Calu3 (cell line): ENCODE measurements at places on chromosomes 12 and 14. TPM values are rescaled to one million over a fixed set of nuclear protein-coding genes. Genes with fewer than 3 reads are reported as not detected.

The SERPINA9 gene
- total RNA-seq = not detected in 2 replicates

DNA sequence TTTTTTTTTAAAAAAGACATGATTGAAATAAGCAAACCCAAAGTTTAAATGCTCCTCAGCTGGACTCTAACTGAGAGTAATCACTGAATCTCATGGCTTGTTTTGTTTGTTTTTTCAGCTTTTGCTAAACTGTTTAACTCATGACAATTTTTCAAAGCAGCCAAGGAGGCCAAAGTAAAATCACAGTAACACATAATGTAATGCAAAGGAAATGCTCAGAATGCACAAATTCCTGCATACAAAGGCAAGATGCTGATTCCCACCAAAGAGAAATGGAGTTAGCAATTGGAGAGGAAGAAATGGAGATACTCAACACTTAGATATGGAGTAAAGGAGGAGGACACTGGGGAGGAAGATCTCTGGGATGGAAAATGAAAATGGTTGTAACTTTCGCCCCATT lies 126.2 kb upstream of the SOX5 start:
- no peaks in the 10 kb centered on the region for H3K4me1 ChIP-seq
- no peak overlapping the region for H3K27ac ChIP-seq
- no peaks in the 10 kb centered on the region for H3K36me3 ChIP-seq
- H3K4me3 ChIP-seq = no peak overlapping the region
- no peaks in the 10 kb centered on the region for H3K27me3 ChIP-seq
- no peak for DNase-seq

The EID3 gene
- 5.5 and 6.1 TPM in 2 replicates for total RNA-seq

The RPS6KA5 gene
- 9.7 and 10.3 TPM in 2 replicates for total RNA-seq

DNA sequence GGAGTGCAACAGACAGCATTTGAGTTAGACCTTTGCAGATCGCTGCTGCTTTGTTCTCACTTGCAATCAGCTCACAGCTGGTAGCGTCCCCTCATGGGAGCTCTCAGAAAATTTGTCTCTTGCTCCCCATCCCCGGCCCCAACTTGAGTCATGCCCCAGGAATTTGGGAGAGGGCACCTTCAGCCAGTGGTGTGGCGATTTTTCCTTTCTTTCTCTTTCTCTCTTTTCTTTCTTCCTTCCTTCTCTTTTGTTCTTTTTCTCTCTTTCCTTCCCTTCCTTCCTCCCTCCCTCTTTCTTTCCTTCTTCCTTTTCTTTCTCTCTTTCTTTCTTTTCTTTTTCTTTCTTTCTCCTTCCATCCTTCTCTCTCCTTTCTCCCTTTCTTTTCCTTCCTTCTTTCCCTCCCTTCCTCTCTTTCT lies 34.2 kb upstream of the MAP1LC3B2 start:
- H3K4me1 ChIP-seq = peaks cover 29% of the 10 kb centered on the region
- H3K27me3 ChIP-seq = peaks cover 32% of the 10 kb centered on the region
- DNase-seq = no peak
- no peaks in the 10 kb centered on the region for H3K36me3 ChIP-seq
- H3K4me3 ChIP-seq = peak overlapping the region; percentile 13

DNA sequence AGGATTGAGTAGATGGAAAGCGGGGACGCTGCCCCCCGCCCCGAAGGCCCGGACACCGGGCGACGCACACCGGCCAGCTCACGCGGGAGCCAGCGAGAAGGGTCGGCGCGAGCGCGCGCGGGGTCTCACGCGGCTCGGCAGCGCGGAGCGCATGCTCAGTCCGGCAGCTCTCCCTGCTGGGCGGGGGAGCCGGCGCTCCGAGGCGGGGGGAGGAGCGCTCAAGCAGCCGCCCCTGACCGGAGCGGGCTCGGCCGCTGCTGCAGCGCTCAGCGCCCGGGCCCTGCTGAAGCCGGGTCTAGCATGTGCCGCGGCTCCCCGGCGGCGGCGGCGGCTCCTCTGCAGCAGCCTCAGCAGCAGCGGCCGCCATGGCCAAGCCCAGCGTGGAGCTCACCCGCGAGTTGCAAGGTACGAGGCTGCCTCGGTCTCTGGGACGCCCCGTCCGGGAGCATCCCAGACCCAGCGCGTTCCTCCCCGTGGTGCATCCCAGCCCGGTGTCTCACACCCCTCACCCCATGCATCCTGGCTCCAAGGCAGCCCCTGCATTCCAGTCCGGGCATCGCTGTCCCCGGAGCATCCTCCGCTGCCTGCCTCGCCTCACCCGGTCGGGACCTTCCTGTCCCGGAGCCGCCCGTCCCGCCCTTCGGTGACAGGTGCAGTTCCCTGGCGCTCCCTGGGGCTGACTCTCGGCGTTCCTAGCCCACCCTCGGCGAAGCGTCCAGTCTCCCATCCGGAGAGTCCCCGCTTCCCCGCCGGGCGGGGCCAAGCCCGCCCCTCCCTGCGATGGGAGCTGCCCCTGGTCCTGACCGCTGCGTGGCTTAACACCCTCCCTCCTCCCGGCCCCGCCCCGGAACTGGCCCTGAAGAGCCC lies at the start of gene CARMIL3:
Gene CARMIL3 (plus strand): TSS at position 221 of the 867 bp plus-strand sequence. CDS start 145 bp downstream, at position 366.
- H3K36me3 ChIP-seq = peaks cover 21% of the 10 kb centered on the region
- peaks cover 88% of the 10 kb centered on the region for H3K27me3 ChIP-seq
- no peak within 1 kb of the TSS for H3K27ac ChIP-seq
- H3K4me1 ChIP-seq = peaks cover 11% of the 10 kb centered on the region
- peak; percentile 61 for DNase-seq

DNA sequence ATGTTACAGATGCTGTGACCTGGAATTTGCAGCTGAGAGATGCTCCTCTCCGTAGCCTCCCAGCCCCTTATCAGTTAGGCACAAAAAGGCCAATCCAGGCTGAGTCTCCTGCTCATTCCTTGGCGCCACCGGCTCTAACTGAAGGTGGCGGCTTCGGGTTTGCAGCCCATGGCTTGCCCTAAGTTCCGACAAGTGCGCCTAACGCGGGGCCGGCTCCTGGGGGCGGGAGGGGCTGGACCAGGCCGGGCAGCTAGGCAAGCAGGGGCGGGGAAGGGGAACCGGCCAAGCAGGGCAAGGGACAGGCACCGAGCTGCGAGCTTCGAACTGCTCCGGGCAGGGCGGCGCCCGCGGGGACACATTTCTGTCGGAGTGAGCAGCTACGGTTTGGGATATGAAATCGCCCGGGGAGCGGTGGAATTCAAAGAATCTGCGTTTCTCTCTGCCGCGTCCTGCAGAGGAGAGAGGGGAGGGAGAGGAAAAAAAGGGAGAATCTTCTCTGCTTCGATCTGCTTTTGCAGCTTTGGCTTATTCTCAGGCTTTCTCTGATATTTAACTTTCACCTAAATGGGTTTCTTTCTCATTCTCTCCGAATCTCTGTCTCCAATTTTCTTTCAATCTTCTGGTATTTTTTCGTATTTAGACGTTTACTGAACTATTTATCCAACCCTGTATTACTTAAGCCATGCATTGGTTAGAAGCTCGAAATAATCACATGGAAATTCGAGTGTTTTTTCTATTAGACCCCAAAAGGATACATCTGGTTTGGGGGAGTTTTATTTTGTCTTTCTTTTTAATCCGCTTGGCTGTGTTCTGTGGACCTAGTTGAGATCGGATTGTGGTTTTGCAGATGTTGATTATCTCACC lies 1.6 kb upstream of the HOXC12 start:
- peak; percentile 58 for DNase-seq
- H3K36me3 ChIP-seq = no peaks in the 10 kb centered on the region
- H3K4me3 ChIP-seq = peak overlapping the region; percentile 9
- H3K4me1 ChIP-seq = peaks cover 9% of the 10 kb centered on the region

DNA sequence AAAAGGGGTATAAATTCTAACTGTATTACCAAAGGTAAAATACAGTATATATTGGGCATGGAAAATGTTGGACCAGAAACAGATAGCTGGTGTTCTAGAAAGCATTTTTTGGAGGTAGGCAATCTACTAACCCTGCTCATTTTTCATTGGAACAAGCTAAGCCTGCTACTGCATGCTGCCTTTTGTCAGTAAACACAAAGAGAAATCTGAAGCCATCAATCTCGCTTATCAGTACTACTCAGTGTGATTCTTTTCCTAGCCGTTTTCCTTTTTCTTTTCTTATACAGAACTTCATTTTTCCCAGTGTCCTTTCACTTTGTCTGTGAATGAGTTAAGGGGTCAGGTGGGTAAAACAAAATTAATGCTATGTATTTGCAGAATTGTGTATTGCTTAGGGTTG lies 312.3 kb downstream of the NPAS3 start:
- no peaks in the 10 kb centered on the region for H3K4me1 ChIP-seq
- no peak for DNase-seq
- H3K27ac ChIP-seq = no peak overlapping the region
- peaks cover 16% of the 10 kb centered on the region for H3K27me3 ChIP-seq

DNA sequence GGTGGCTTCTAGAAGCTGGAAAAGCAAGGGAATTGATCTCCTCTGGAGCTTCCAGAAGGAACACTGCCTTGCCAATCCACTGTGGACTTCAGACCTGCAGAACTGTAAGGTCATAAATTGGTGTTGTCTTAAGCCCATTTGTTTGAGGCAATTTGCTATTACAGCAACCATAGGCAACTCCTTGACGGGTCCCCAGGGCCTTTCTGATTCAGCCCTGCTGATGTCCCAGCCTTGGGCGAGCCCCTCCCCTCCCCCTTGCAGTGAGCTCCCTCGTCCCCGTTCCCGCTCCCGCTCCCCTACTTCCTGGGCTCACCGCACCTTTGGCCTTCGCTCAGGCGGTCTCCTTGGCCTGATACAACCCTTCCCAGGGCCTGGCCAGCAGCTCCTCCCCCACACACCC lies 18.9 kb upstream of the DIO3 start:
- no peak overlapping the region for H3K27ac ChIP-seq
- H3K4me1 ChIP-seq = no peaks in the 10 kb centered on the region
- H3K4me3 ChIP-seq = no peak overlapping the region
- H3K27me3 ChIP-seq = peaks cover 35% of the 10 kb centered on the region
- no peak for DNase-seq

GRCh38 chr14:64463873-64464272 lies 1.4 kb upstream of the AKAP5 start:
- no peaks in the 10 kb centered on the region for H3K4me1 ChIP-seq
- H3K36me3 ChIP-seq = peaks cover 31% of the 10 kb centered on the region
- no peak overlapping the region for H3K27ac ChIP-seq
- no peaks in the 10 kb centered on the region for H3K27me3 ChIP-seq
- DNase-seq = no peak
- no peak overlapping the region for H3K4me3 ChIP-seq

- no peaks in the 10 kb centered on the region for H3K27me3 ChIP-seq
- peak overlapping the region; percentile 28 for H3K27ac ChIP-seq
- H3K4me3 ChIP-seq = no peak overlapping the region
- no peak for DNase-seq
- peaks cover 6% of the 10 kb centered on the region for H3K36me3 ChIP-seq
- H3K4me1 ChIP-seq = peaks cover 6% of the 10 kb centered on the region
Observed at GRCh38 chr14:74697543-74697942, 15.3 kb downstream of the AREL1 start.

The TBC1D30 gene
- 21.4 and 29.4 TPM in 2 replicates for total RNA-seq

DNA sequence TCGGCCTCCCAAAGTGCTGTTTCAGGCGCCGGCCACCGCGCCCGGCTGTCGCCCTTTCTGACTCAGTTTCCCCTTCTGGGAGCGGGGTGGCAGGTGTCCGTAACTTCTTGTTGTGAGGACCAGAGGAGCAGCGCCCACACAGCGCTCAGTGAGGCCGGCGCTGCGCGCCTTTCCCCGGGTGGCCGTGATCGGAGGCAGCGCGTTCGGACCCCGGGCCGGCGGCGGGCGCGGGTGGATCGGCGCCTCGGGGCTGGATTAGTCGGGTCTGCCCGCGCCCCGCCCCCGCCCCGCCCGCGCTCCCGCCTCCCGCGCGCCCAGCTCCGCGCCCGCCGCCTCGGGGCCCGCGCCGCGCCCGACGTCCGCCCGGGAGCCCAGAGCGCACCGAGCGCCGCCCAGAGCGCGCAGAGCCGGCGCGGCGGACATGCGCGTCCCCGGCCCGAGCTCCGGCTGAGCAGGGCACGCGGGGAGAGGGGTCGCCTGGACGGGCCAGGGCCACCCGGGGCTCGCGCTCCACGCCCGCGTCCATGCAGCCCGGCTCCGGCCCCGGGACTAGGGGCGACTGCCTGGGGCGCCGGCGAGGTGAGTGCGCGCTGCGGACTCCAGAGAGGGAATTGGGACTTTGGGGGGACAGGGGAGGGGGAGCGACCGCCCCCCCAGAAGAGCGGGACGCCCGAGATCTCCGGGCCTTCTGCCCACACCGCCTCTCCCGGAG lies 50.6 kb downstream of the LRCOL1 start:
- peaks cover 51% of the 10 kb centered on the region for H3K36me3 ChIP-seq
- no peaks in the 10 kb centered on the region for H3K4me1 ChIP-seq
- peak; percentile 81 for DNase-seq

DNA sequence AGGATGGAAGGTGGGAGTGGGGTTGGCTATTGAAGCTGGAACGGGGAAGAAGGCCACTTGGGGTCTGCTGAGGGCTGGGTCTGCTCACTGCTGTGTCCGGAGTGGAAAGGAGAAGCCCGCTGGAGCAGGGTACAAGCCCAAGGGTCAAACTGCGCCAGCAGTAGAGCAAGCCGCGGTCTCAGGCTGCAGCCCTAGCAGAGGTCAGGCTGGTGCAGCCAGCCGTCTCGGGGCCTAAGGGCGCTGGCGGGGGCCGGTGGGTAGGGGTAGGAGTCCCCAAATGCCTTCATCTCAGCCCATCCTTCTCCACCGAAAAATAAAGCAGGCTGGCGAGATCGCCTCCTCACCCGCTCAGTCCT lies 718 bp upstream of the JDP2 start:
- peak overlapping the region; percentile 73 for H3K4me3 ChIP-seq
- no peak overlapping the region for H3K27ac ChIP-seq
- H3K4me1 ChIP-seq = peaks cover 22% of the 10 kb centered on the region
- no peaks in the 10 kb centered on the region for H3K27me3 ChIP-seq
- DNase-seq = no peak

- DNase-seq = no peak
- peaks cover 6% of the 10 kb centered on the region for H3K36me3 ChIP-seq
- H3K27ac ChIP-seq = no peak overlapping the region
- peaks cover 17% of the 10 kb centered on the region for H3K4me1 ChIP-seq
- no peaks in the 10 kb centered on the region for H3K27me3 ChIP-seq
- no peak overlapping the region for H3K4me3 ChIP-seq
Observed at GRCh38 chr12:9687228-9687627, 17.7 kb downstream of the CLEC2D start.

The C12orf50 gene
- total RNA-seq = 0.33 TPM in 1 of 2 replicates, not detected in the other

GRCh38 chr14:85535321-85535720 lies 5.4 kb downstream of the FLRT2 start:
- no peaks in the 10 kb centered on the region for H3K27me3 ChIP-seq
- H3K4me3 ChIP-seq = no peak overlapping the region
- no peak overlapping the region for H3K27ac ChIP-seq
- H3K4me1 ChIP-seq = no peaks in the 10 kb centered on the region

DNA sequence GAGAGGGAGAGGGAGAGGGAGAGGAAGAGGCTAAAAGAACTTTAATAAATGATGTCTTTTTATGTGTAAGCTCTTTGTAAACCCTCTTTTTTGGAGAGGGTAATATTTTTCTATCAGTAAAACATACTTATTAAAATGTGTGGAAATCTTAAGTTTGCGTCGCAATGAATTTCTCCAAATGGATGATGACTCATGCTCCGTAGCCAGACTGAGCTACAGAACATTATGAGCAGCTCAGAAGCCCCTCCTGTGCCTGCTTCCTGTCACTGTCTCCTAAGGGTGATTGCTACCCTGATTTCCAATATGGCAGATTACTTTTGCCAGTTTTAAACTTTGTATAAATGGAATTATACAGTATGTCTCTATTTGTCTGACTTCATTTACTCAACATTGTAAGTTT lies 13.0 kb upstream of the PYGL start:
- no peak overlapping the region for H3K27ac ChIP-seq
- DNase-seq = no peak
- no peak overlapping the region for H3K4me3 ChIP-seq
- H3K36me3 ChIP-seq = peaks cover 8% of the 10 kb centered on the region
